ENCODE measurements at places on chromosomes 7 and 10. TPM values are rescaled to one million over a fixed set of nuclear protein-coding genes. Genes with fewer than 3 reads are reported as not detected.

DNA sequence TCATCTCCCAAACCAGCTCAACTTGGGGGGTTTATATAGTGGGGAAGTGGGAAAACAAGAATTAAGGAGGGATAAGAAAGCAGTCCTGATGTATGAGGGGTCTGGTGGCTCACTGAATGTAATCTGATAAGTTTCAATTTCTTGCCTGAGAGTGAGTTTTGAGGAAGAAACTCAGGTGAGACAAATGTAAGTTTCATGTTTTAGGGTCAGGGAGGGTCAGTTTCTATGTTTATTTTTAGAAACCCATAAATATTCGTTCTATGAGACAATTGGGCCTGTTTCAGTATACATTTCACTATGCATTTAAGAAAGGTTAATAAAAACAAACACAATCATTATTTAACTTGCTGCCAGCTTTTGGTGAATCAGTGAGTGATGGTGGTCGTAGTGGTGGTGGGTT is 128.0 kb upstream of the MBL2 start:
- H3K4me1 ChIP-seq: no peaks in the 10 kb centered on the region
- H3K36me3 ChIP-seq: no peaks in the 10 kb centered on the region
- H3K4me3 ChIP-seq: no peak overlapping the region
- no peak for DNase-seq
- H3K27ac ChIP-seq: no peak overlapping the region

- no peaks in the 10 kb centered on the region for H3K36me3 ChIP-seq
- H3K27ac ChIP-seq: no peak overlapping the region
- H3K4me3 ChIP-seq: no peak overlapping the region
- H3K27me3 ChIP-seq: no peaks in the 10 kb centered on the region
- no peak for DNase-seq
These were observed 139.2 kb downstream of the CHCHD3 start for GRCh38 chr7:132942701-132943100.

DNA sequence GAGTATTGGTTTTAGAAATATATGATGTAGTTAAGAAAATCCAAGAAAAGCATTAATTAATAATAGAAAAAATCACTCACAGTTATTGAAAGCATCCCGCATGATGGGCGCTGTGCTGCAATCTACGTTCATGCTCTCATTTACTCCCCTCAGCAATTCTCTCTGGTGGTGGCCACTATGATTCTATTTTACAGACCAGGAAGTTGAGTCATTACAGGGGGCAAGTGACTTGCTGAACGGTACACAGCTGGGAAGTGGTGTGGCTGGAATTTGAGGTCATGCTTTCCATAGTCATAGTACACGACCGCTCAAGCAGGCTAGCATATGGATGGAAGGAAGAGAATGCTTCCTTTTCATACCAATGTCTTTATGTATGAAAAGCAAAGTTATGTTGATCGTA is 117.4 kb downstream of the TES start:
- H3K27me3 ChIP-seq: no peaks in the 10 kb centered on the region
- no peak overlapping the region for H3K4me3 ChIP-seq
- H3K4me1 ChIP-seq: peaks cover 46% of the 10 kb centered on the region

FMC1 gene
- total RNA-seq: 7.9 TPM

UTF1 gene
- total RNA-seq: not detected

HMX3 gene
- not detected for total RNA-seq

EBF3 gene
- total RNA-seq: 3.6 TPM

PRKAR2B gene
- 5.3 TPM for total RNA-seq

DNA sequence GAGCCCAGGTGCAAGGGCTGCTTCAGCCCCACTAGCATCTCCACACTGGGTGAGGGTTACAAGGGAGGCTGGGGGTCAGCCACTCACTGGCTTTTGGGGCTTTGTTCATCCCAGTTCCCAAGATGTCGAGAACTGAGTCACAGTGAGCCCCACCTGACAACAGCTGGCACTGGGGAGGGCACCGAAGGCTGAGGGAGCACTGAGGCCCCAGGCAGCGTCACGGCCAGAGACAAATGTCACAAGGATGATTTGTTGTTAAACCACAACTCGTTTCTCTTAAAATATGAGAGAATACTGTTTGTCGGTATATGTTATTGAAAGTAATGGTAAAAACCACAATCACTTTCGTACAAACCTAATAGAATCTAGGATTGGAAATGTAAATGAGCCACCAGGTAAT is 219.9 kb downstream of the CELF2 start:
- H3K4me3 ChIP-seq: no peak overlapping the region
- H3K4me1 ChIP-seq: peaks cover 25% of the 10 kb centered on the region
- no peaks in the 10 kb centered on the region for H3K36me3 ChIP-seq
- no peaks in the 10 kb centered on the region for H3K27me3 ChIP-seq
- no peak for DNase-seq
- no peak overlapping the region for H3K27ac ChIP-seq

ZNF467 gene
- total RNA-seq: 7.4 TPM

GRCh38 chr7:32140210-32140939 is 70.2 kb upstream of the PDE1C start:
- DNase-seq: no peak
- no peaks in the 10 kb centered on the region for H3K36me3 ChIP-seq
- no peak overlapping the region for H3K27ac ChIP-seq
- H3K4me3 ChIP-seq: no peak overlapping the region
- no peaks in the 10 kb centered on the region for H3K27me3 ChIP-seq
- H3K4me1 ChIP-seq: no peaks in the 10 kb centered on the region

DNA sequence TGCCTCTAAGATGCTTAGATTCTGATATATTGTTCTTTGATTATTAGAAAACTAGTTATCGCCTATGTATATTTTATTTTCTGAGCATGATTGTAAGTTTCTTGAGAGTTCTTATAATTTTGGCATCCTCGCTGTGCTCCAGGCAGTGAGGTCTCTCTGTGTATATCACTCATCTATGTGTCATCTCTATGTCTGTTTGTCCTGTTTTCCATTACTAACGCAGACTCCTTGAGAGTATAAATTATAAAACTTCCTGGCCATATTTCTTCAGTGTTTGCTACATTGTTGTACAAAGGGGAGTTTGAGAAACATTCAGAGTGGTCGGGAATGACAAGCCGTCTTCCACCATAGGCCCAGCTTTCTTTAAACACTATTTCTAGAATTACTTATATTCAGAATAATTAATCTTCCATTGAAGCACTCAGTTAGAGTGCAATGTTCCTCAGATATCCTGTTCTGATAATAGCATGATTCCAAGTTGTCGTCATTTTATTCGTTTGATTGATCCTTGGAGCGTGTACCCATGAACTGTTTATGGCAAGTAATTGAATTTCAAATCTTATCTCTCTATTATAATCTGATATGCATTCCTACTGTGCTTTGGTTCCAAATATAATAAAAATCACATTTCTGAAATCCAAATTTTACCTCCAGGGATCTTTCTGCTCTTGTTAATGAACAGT is 206.6 kb downstream of the BAMBI start:
- H3K27me3 ChIP-seq: no peaks in the 10 kb centered on the region
- no peak overlapping the region for H3K27ac ChIP-seq
- H3K4me3 ChIP-seq: no peak overlapping the region
- peaks cover 6% of the 10 kb centered on the region for H3K4me1 ChIP-seq
- H3K36me3 ChIP-seq: no peaks in the 10 kb centered on the region
